MG63 (cell line): ENCODE measurements at places on chromosomes 6 and 20.

DNA sequence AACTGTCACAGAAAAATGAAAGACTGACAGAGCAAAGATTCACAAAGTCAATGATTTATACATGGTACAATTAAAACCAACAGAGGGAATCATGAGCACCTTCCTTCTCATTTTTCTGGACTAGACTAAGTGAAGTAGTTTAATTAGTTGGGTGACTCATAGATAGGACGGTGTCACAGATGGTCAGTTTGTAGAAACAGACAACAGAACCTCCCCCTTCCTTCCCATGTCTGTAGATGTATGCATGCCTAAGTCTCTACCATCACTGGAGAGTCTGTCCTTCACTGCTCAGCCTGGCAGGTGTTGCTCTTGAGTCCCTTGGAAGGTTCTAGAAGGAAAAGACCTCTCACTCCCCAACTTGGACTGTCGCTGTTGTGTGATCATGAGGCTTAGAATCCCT, 75.4 kb upstream of the EEF1E1 start:
- no peak for DNase-seq

- no peak for DNase-seq
These were observed 40.9 kb downstream of the LY86 start for GRCh38 chr6:6629402-6629801.

GRCh38 chr6:134031696-134032255, 20.6 kb downstream of the SLC2A12 start:
- DNase-seq: no peak

GRCh38 chr20:35772563-35773058, 796 bp downstream of the PHF20 start:
- DNase-seq: no peak

- DNase-seq: no peak
These were observed 48.2 kb downstream of the CENPW start for GRCh38 chr6:126388104-126388598.

- DNase-seq: no peak
These were observed 317.2 kb upstream of the ID4 start for GRCh38 chr6:19519941-19520340.

DNA sequence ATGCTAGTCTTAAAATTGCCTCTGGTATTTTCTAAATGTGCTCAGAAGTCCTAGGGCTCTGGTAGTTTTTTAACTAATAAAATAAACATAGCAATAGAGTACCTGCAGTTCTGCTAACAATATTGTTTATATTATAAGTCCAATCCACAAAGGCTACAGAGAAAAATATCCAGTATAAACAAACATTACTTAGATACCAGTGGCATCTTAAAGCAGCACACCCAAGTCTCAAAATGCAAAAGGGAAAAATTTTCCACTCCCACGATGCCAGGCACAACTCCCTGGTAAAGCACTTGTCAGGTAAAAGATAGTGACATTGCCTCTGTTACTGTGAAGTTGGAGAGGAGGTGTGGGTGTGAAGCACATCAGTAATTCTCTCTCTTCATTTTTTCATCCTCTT, 123.3 kb downstream of the OGFRL1 start:
- DNase-seq: no peak

DNA sequence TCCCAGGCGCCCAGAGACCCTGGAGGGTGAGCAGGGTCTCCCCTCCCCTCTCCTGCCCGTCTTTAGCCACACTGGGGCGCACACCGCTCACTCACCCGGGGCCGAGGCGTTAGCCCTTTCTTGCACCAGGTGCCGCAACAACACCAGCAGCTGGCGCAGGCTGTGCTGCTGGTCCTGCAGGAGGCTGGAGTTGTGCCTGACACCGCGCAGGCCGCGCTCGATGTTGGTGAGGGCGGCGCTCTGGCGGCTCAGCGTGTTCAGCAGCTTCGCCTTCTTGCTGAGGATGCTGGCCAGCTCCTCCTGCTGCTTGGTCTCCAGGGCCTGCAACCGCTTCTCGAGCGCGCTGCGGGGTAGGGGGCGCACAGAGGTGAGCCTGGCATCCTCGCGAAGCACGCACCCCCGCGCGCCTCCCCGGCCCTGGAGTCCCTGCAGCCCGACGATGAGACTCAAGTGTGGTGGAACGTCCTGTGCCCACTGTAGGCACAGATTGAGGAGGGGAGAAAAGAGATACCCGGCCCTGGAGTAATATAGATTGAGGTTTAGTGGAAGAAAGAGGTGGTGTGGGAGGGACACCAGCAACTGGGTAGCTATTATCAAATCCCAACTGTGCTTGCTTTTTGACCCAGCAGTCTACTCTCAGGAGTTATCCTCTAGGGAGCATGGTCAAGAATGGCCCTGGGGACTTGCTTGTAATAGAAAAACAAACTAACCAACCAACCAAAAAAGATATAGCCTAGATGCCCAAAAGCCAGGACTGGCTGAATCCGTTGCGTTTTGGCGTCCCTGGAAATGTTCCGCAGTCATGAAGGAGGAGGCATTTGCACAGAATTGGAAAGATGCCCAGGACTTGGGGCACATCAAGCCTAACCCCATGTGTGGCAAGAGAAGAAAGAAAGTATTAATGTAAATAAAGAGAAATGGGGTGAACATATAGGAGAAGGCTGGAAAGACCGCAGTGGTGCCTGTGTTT, 30.9 kb downstream of the ANGPT4 start:
- DNase-seq: no peak

- DNase-seq: peak; percentile 3
These were observed 97.7 kb upstream of the KCNQ5 start for GRCh38 chr6:72524011-72524645.

DNA sequence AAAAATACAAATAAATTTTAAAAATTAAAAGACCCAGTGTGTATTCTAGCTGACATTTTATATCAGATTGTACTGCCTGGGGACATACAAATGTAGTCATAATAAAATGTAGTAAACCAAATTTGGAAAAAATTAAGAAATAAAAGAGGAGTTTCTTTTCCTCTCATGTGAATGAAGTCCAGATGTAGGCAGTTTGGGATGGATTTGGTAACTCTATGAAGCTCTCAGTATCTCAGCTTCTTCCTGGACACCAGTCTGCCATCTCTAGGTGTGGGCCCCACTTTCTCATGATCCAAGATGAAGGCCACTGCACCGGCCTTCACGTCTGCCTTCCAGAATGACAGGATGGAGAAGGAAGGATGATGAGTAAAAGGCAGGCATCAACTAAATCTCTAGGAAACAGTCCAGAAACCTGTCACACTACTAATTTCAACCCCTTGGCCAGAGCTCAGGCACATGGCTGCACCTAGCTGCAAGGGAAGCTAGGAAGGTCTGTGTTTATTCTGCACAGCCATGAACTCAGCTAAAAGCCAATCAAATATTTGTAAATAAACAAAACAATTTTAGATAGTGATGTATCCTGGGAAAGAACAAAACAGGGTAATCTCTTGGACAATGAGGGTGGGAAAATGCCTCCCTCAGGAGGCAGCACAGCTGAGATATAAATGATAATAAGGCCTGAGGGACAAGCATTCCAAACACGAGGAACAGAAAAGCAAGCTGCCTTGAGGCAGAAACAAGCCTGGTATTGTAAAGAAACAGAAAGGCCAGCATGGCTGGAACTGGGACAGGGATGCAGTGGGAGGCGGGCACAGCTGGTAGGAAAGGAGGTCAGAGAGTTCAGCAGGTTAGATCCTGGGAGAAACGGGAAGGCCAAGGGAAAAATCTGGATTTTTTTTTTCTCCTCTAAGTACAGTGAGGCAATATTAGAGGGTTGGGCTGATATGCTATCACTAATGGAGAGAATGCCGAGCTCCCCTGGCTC, 88.5 kb upstream of the PTPN1 start:
- DNase-seq: no peak

DNA sequence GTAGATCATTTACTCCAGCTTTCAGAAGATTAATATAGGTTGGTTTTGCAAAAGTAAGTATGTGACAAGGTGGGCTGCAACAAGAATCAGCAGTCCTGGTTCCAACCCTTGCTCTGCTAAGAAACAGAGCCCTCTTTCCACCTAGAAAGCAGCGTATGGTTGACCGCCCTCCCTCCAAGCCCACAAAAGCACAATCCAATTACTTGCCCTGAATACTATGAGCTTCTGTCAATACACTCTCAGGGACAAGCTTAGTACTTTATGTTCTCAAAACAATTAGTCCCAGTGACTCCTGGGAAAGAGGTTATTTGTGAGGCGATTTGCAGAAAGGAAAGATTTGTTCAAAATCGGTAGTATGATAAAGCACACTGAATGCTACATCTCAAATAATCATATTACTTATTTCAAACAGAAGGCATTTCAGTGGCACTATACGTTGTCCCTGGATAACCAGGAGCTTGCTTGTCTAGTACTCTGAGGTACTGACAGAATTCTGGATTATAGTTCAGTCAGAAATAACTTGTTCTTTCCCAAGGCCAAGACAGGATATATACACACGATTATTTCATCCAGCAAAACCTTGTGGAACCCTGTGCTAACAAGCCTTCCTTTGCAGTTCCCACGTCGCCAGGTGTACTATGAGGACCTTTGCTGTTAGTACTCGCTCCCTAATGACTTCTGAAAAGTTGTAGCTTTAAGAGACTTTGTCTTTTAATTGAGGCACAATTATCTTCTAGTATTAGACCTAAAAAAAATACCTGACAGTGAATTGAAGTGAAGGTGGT, 96.9 kb upstream of the ADTRP start:
- DNase-seq: no peak

DNA sequence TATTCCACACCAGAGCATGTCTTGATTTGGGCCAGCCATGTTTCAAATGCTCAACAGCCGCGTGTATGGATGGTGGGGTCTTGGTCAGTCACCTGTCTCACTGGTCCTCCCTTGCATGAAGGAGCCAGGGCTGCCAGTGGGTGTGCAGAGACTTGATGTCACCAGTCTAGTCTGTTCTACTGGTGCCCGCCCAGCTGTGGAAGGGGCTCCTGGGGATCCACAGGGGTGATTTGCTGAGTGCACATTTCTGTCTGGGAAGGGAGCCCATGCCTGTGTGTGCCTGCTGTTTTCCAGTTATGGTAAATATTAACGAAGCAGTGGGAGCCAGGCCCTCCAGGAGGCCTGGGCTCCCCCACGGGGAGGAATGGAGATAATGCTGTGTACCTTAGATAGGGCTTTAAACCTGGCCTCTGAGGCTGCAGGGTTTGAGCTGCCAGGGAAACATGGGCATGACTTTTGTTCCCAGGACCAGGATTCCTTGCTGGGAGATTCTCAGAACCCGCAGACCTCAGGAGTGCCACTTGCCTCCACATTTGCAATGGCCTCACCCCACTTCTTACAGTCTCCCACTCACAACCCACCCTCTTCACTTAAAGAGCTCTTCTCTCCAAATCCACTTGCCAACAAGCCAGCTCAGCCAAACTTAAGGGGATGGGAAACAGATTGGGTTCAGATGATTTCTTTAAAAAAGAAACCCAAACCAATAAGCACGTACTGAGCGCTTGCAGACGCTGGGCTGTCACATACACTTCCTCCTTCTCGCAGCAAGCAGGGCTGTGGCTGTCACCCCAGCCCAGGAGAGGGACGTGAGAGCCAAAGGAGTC, 54.1 kb downstream of the VEGFA start:
- no peak for DNase-seq

DNA sequence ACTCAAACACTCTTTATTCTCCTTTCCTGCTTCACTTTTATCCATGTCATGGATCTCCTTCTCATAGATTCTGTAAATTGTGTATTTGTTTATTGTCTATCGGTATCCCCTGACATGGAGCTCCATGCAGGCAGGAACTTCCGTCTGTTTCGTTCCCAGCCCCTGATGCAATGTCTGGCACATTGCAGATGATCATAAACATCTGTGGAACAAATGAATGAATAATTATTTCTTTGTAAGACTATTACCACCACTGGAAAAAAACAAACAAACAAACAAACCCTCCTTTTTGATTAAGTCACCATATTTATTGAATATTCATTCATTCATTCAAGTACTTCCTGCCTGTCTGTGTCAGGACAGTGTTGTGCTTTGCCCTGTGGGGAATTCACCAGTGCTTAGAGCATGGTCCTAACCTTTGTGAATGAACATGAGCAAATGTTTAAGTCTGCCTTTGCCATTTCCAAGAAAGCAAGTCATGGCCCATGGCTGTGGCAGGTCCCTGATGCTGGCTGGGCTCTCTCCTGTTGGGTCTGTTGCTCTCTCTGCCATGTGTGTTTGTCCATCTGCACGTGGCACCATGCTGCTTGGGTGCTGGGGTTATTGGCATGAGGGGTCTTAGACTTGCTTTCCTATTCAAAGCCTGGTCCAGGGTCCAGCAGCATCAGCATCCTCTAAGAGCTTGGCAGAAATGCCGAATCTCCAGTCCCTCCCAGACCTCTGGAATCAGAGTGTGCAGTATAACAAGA, 47.5 kb upstream of the NAA20 start:
- DNase-seq: no peak

DNA sequence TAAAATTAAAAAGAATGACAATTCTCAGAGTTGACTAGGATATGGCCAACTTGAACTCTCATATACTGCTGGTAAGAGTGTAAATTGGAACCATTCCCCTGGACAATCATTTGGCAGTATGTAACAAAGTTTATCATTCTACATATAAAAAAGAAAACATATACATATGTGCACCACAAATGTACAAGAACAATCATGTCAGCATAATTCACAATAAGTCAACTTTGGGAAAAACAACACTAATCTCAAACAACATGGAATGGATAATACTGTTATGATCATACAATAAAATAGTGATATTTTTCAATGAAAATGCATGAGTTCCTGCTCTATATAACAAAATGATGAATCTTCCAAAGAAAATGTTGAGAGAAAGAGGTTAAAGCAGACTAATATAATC, 1078.7 kb upstream of the EPHA7 start:
- DNase-seq: no peak

GRCh38 chr6:43728586-43728985, 41.0 kb upstream of the MRPS18A start:
- DNase-seq: no peak
